Foreskin fibroblast (primary cell): ENCODE measurements at places on chromosomes 1 and 21.

DNA sequence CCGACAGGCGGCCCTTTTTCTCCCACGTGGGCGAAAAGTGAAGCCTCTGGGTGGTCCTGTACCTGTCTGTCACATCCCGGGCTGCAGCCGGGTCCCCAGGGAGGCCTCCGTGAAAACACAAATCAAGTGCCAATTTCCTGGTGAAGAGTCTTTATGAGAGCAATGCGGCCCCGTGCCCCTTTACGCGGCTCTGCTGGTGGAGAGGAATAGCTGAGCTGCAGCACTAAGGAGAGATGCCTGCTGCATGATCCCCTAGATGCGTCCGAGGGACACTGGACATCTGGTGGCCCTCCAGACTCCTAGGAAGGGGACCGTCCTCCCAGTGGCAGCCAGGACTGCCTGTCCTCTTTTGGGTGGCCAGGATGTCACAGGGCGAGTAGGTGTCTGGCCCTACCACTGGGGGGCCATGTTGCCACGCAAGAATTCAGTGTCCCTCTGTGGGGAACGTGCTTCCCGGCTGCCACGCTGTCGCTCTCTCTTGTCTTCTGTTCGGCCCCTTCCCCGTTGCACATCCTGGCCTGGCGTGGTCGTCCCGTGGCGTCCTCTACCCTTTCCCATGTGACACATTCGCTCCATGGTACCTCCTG is 38.7 kb downstream of the COL18A1 start:
- no peak for DNase-seq

- no peak for DNase-seq
These were observed 26.6 kb upstream of the FBXO28 start for GRCh38 chr1:224087286-224087794.

GRCh38 chr1:21598904-21599303 is 70.3 kb downstream of the RAP1GAP start:
- no peak for DNase-seq

DNA sequence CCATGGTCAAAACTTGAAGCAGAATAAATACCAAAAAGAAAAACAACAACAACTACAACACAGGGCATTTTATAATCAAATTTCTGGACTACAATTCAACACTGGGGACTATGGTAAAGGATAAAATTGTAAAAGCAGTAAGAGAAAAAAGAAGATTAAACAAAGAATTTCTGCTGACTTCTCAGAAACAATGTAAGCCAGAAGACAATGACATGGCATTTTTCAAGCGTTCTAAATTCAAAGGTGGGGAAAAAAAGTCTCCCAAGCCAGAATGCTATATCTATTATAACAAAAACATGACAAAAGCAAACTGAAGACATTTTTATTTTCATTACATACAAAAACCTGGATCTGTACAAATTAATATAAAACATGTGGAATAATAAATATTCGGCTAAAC is 433.1 kb downstream of the NPHP4 start:
- DNase-seq: no peak

DNA sequence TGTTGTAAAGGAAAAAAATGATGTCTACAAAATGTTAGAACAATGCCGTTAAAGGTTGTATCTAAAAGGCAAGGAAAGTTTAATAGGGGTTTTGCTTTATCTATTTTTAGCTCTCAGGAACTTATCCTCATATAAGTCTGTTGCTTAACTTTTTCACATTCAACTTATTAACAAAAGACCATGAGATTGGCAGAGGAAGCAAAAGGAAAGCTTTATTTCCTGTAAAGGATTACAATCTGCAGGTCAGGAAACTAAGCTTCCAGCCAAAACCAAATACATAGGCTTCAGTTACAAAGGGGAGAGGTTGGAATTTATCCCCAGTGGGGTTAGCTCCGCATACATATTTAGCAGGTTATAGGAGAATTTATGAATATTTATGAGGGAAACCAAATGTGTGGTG is 58.7 kb upstream of the KIAA1614 start:
- DNase-seq: no peak

GRCh38 chr1:158445376-158445775 is 16.3 kb upstream of the OR10K1 start:
- DNase-seq: no peak

DNA sequence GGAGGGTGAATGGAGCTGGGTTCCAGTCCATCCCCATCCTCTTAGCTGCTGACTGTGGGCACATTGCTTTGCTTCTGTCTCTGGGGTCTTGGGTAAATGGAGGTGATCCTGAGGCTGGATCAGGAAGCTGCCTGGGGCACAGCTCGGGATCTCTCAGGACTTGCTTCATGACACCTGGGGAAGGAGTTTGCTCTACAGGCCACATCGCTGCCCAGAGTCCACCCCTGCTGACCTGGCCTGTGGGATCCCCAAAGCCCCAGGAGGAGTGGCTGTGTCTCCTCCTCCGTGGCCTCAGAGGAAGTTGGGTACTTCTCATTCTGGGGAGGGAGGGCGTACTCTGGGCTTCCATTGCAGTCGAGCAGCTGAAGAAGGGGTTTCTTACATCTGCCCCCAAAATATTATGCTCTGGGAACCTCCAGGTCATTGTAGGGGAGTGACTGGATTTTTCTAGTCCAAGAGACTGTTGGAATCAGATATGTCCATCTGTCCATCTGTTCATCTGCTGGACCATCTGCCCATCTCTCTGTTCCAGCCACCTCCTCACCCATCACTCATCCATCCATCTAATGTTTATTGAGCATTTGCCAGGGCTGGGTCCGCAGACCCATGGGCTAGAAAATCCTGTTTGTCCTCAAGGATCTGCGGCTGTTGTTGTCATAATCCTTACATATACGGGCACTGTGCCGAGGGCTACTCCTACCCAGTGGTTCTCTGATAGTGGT is 45.9 kb downstream of the ARHGEF10L start:
- no peak for DNase-seq

DNA sequence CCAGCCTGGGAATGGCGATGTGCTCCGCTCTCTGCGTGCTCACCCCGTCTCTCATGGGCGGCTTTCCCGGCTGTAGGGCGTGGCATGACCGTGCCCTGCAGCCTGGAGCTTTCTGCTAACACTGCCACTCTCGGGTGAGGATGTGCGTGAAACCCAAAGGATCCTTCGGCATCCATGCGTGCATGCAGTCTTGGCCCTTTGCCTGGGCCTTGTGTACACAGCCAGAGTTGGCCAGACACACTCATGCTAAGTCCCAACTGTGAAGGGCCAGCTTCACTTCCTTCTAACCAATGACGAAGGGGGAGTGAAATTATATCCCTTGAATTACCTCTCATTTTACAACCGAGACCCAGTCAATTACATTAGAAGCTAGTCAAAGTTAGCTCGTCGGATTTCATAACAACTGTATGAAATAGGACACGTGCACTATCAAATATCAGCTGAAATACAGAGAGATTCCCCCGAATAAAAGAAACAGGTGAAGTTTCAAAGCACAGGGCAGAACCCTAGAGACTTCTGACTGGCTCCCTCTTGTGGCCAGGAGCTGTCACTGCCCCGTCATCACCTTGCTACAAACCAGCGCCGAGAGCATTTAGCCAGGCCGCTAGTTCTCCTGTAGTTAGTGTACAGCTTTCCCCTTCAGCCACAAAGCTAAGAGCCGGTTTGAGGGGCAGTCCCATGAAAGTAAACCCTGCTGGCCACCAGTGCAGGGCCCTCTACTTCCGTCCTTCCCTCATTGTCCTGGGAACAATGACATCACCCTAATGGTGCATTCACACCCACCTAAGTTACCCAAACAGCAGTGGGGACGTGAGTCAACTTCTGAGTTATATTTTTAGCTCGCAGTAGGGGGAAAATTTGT is 63.4 kb upstream of the COA6 start:
- peak; percentile 18 for DNase-seq

GRCh38 chr1:108053270-108054013 is 88.5 kb upstream of the VAV3 start:
- no peak for DNase-seq

- no peak for DNase-seq
These were observed 3.5 kb downstream of the SLC41A1 start for GRCh38 chr1:205809469-205809868.

GRCh38 chr1:234618737-234619049 is 8.7 kb upstream of the IRF2BP2 start:
- no peak for DNase-seq

DNA sequence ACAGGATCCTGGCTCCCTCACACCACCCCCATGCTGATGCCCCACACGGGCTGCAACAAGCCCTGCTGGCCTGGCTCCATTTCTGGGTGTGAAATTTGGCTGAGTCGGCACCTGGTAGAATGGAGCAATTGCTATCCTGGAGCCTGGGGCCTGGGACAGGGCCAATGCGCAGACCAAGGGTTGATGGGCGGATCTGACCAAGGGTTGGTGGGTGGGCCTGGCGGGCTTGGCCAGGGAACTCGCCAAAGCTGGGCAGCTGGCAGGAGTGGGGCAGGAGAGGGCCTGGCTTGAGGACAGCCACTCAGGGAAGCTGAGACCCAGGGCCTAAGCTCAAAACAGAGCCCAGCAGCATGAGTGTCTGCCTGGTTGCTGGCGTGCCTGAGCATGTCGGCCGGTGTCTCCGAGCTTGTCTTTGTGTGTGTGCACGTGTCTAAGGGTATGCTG is 70.9 kb upstream of the POU3F1 start:
- no peak for DNase-seq

GRCh38 chr1:198986442-198986841 is 347.6 kb downstream of the PTPRC start:
- no peak for DNase-seq

DNA sequence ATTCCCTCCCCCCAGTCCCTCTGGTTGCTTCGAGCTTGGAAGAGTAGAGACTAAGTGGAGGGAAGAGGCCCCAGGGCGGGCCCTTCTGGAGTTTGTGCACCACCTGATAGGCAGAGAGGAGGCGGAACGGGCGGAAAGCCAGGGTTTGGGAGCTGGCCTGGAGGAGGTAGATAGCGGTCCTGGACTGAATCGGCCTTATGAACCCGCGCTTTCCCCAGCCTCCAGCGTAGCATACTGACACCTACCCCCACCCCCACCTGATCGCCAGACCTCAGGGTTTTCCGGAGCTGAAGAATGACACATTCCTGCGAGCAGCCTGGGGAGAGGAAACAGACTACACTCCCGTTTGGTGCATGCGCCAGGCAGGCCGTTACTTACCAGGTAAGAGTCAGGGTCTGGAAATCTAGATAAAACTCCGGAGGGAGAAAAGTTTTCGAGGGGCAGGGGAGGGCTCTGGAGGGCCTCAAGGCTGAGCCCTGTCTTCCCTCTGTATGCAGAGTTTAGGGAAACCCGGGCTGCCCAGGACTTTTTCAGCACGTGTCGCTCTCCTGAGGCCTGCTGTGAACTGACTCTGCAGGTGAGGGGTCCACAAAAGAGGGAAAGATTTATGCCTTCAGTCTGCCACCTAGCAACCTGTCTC is 705 bp downstream of the UROD start:
- DNase-seq: peak; percentile 75

DNA sequence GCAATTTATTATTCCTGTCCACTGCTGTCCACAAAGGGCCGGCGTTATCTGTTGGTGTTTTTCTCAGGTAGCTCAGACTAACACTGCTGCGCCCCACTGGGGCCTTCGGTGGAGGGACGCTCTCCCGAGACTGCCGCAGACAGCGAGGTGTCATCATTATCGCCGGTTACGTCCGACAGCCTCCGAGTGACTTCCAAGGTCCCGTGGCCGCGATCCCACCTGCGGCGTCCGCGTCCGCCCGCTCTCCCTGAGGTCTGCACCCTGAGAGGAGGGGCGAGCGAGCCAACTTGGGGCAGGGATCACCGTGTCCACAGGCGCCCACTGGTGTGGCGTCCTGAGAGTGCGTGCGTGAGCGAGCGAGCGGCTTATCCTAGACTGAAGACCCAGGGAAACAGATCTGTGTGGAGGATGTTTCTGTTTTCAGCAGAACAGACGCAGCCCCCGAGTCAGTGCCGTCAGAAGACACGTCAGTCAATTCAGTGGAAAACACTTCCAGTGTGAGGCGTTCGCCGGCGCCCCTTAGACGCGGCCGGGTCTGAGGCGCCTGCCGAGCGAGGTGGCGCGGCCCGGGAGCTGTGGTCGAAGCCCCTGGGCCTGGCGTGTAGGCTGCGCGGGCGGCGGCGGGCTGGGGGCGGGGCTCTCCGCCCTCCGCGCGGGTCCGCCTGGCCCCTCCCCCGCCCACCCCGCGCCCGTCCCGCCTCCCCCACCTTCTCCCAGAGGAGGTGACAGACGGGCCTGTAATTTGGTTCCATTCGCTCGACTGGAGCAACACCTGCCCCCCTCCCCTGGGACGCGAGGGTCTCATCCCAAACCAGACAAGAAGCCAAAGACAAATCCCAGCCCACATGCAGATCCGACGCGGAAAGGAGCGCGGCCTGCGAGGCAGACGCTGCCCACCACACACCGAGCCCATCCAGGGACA is 12.6 kb downstream of the NHLH2 start:
- peak; percentile 34 for DNase-seq

GRCh38 chr1:53336146-53336545 is 8.3 kb upstream of the LRP8 start:
- no peak for DNase-seq
